Melanocyte of skin (primary cell): ENCODE measurements at places on chromosomes 1 and 21. TPM values are rescaled to one million over a fixed set of nuclear protein-coding genes. Genes with fewer than 3 reads are reported as not detected.

Gene GNAT2
- total RNA-seq, result 0.15 and 0.33 TPM in 2 replicates

Gene TFF3
- total RNA-seq, result 2.5 and 6.7 TPM in 2 replicates

Gene CA6
- total RNA-seq, result not detected in 2 replicates

Gene HSPA6
- 5.8 and 7.2 TPM in 2 replicates for total RNA-seq

Gene FBXO2
- 1.1 and 3.0 TPM in 2 replicates for total RNA-seq

Gene CD1D
- total RNA-seq, result under 0.01 and 0.15 TPM in 2 replicates

Gene VSIG8
- not detected in 2 replicates for total RNA-seq

Gene ADAMTS1
- total RNA-seq, result 17.6 and 19.4 TPM in 2 replicates

Gene CYP4X1
- total RNA-seq, result 0.31 TPM in 1 of 2 replicates, not detected in the other

Gene SPRR1A
- total RNA-seq, result not detected in 2 replicates

Gene B3GALT2
- total RNA-seq, result 0.62 and 0.67 TPM in 2 replicates

Gene FCN3
- not detected in 2 replicates for total RNA-seq

Gene NUP210L
- under 0.01 TPM in 2 replicates for total RNA-seq

Gene C1orf116
- under 0.01 TPM in 1 of 2 replicates, not detected in the other for total RNA-seq

Gene FCRL5
- not detected in 2 replicates for total RNA-seq

Gene BNIPL
- total RNA-seq, result under 0.01 and 0.15 TPM in 2 replicates

Gene MX2
- 206 and 303 TPM in 2 replicates for total RNA-seq

Gene RGS1
- total RNA-seq, result 0.77 and 3.7 TPM in 2 replicates
